ENCODE measurements at places on chromosomes 4 and X. TPM values are rescaled to one million over a fixed set of nuclear protein-coding genes. Genes with fewer than 3 reads are reported as not detected.

GRCh38 chr4:110663738-110664444, 41.0 kb upstream of the PITX2 start:
- no peak for DNase-seq

- DNase-seq = no peak
These were observed 6.0 kb upstream of the BMP2K start for GRCh38 chr4:78770091-78770642.

- DNase-seq = no peak
These were observed 2.6 kb upstream of the CNOT6L start for GRCh38 chr4:77821775-77822174.

DNA sequence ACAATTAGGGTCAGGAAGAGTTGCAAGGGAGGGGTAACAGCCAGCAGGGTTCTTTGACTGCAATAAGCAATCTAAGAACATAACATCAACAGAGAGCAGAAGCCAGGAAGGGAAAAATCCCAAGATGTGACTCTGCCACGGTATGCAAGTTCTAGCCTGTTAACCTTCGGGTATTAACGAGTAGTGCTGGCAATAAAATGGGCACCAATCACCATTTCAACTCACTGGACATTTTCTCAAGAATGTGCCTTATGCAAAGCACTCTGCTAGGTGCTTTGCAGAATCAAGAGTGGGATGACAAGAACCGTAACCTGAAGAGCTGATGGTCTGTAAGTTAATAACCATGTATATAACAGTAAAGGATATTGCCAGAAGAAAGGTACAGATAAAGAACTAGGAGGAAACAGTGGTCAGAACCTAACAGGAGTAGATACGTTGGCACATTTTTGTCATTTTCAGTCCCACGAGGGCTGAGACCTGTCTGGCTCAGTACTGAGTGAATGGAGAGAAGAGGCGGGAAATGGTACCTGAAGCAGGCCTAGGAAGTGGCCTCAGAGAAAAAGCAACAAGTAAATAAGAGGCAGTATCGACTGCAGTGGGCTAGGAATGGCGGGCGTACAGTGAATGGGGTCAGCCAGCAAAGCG, 2.7 kb downstream of the ELOVL6 start:
- DNase-seq = no peak

DNA sequence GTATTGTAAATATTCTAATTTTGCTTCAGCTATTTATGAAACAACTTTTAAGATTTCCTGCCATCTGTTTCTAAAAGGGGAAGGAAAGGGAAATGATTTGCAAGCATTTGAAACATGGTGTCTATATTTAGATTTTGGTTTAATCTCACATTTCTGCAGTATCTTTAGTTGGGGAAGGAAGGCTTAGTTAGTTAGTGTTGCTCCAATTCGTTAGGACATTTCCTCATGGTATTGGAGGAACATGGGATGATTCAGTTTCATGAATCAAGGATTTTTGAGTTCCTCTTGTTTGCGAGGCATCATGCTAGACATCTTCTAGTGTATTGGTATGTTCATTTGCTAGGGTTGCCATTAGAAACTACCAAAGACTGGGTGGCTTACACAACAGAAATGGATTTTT, 20.5 kb upstream of the TMEM192 start:
- DNase-seq = no peak

- DNase-seq = no peak
These were observed 29.2 kb downstream of the GRID2 start for GRCh38 chr4:92333016-92333415.

- no peak for DNase-seq
These were observed 487.2 kb upstream of the LCORL start for GRCh38 chr4:18508786-18509185.

SAGE1 gene
- not detected for polyA plus RNA-seq

DNA sequence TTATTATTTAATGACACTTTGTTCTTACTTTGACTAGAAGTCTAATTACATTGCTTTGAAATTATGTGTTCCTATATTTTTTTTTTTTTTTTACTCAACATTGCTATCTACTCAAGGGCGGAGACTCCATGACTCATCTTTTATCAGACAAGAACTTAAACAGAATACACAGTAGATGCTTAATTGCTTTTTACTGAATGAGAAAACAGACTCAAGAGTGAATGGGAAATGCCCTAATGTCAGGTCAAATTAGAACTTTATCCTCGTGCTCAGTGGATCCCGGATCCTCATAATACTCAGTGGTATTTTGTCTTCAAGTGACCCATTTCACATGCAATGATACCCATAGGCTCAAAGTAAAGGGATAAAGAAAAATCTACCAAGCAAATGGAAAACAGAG, 954.5 kb upstream of the IGFBP7 start:
- no peak for DNase-seq

USP26 gene
- polyA plus RNA-seq = not detected

VCX3A gene
- polyA plus RNA-seq = not detected

DNA sequence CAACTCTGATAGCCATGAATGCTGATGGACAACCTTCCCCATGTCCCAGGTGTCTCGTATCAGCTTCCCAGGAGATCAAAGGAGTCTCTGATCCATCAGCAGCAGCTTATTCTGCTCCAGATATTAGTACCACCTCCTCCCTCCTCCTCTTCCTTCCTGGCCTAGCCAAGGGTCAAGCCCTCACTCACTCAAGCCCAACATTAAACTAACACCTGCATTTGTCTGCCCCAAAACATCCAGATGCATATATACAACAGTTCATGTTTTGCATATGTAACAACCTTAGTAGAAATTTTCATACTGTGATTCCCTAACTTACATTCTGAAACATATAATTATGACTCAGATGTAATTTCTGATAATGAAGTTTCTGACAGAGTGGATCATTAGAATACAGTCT, 29.9 kb downstream of the BCLAF3 start:
- no peak for DNase-seq

- no peak for DNase-seq
These were observed 474.8 kb upstream of the SLIT2 start for GRCh38 chr4:19776929-19777328.

RS1 gene
- polyA plus RNA-seq = 0.14 TPM

- DNase-seq = no peak
These were observed 49.5 kb downstream of the STAP1 start for GRCh38 chr4:67608027-67608426.

GRCh38 chr4:41052287-41052686, 162.1 kb downstream of the APBB2 start:
- no peak for DNase-seq

EGFL6 gene
- 18.8 TPM for polyA plus RNA-seq

GAGE12F gene
- not detected for polyA plus RNA-seq

- DNase-seq = no peak
These were observed 81.3 kb upstream of the ATOH1 start for GRCh38 chr4:93747220-93747619.

DNA sequence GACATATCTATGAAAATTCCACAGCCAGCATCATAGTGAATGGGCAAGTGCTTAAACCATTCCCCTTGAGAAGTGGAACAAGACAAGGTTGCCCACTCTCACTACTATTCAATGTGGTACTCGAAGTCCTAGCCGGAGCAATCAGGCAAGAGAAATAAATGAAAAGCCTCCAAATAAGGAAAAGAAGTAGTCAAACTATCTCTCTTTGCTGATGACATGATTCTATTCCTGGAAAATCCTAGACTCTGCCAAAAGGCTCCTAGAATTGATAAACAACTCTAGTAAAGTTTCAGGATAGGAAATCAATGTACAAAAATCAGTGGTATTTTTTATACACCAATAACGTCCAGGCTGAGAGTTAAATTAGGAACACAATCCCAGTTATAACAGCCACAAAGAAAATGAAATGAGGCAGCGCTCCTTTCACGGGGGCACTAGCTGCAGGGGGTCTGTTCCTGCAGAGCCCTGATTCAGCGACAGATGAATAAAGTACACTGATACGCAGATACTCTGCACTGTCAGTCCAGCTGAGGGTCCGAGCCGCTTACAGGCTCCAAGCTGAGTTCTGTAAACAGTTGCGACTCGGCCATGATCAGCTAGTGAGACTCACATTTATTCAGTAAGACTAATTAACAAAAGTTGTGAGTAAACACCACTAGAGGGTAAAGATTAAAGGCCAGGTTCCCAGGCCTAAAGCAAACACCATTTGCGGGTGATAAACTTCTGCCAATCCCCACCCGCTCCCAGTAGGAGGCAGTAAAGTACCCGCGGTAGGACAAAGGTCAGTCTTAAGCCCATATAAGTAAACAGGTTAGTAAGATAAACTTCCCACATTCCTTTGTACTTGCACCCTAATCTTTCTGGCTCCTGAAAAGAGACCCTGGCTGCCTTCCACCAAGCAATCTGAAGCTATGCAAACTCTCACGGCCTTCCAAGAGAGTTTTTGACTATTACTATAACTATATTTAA, 290.6 kb upstream of the GRID2 start:
- no peak for DNase-seq

MID1 gene
- polyA plus RNA-seq = 28.8 TPM

CCDC110 gene
- polyA plus RNA-seq = 1.7 TPM

CXCL1 gene
- polyA plus RNA-seq = 0.25 TPM

DNA sequence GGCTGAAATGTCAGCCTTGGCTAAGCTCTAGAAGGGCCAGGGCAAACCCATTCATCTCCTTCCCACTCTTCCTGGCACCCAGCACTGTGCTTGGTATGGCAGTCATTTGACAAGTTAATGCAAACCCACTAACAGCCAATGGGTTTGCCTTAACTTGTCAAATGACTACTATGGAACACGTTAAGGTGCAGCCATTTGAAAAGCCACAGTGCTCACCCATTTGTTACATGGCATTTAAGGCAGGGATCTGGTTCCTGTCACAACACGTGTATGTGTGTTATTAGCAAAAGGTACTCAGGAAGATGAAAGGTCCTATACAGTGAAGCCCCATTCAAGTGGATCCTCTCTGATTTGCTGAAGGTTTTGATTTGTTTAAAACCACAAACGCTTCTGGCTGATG, 7.2 kb downstream of the CRMP1 start:
- DNase-seq = no peak

Measured in left renal cortex interstitium (tissue), 4 donors.